ENCODE measurements at places on chromosomes 1 and 21. TPM values are rescaled to one million over a fixed set of nuclear protein-coding genes. Genes with fewer than 3 reads are reported as not detected.

RPE65 gene
- polyA plus RNA-seq = not detected

OR2AK2 gene
- not detected for polyA plus RNA-seq

LRRC71 gene
- polyA plus RNA-seq = 0.83 TPM

C1orf141 gene
- not detected for polyA plus RNA-seq

LCE6A gene
- not detected for polyA plus RNA-seq

KCNJ9 gene
- polyA plus RNA-seq = 0.09 TPM

B4GALT3 gene
- 26.6 TPM for polyA plus RNA-seq

ATP1B1 gene
- polyA plus RNA-seq = 15.0 TPM

FCGR2B gene
- 0.06 TPM for polyA plus RNA-seq

HSD11B1 gene
- polyA plus RNA-seq = not detected

ADAR gene
- 52.4 TPM for polyA plus RNA-seq

CACYBP gene
- 86.4 TPM for polyA plus RNA-seq

LCE2A gene
- not detected for polyA plus RNA-seq

- no peak for DNase-seq
These were observed 106.8 kb upstream of the USP24 start for GRCh38 chr1:55321942-55322341.

- DNase-seq = no peak
These were observed 54.2 kb downstream of the PDE4B start for GRCh38 chr1:65846866-65847265.

- DNase-seq = no peak
These were observed 3.0 kb downstream of the GGPS1 start for GRCh38 chr1:235331401-235331800.

DNA sequence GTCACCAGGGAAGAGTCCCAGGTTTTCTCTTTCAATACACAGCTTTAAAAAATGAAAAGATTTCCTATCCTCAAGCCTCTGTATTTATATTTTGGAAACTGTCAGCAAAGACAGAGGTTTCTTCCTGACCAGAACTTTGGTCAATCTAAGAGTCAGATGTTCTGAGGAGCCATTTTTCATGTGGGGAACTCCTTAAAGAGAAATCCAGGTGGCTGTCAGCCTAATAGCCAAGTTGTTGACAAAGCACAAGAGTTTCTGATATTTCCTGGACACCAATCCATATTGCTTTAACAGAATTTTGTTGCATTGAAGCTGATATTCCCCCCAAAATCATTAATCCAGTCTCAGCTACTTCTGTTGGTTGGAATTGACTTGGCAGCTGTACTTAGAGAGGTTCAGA, 318.6 kb upstream of the NFIA start:
- DNase-seq = peak; percentile 87

DNA sequence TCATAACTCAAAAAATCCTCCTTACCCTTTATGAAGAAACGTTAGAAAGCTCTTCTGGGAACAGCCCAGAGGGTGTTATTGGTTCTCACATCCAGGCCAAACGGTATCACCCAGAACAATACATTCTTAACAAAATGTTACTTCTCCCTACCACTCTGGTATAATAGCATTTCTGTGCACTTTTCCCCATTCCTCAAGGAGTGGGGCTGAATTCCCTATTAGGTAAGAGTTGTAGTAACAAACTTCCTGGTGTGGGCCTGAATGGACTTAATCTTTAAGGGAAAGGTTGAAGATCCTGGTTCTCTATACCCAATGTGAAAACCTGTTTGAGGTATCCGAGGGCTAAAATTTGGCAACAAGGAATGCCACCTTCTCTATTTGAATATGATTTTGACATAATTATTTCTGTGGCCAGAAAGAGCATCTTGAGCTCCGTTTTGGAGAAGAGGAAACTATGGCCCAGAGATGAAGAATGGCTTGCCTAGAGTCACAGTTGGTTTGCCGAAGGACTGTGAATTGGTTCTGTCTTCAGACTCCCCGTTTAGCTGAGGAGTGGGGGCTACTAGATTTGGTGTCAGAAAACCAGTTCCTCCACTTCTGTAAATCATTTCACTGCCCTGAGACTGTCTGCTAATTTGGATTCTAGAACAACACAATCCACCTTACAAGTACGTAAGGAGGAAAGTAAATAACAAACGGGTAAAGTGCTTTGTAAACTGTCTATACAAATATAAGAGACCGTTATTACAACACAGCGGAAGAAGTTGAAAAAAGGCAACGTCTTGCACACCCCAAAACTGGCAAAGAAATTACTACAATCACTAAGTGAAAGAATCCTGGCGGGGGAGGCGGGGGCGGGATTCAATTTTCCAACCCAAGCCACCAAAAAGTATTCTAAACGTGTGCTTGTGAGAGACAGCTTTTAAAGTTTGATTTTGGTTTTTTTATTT, 2.3 kb downstream of the ANP32E start:
- no peak for DNase-seq

- peak; percentile 58 for DNase-seq
These were observed 33.4 kb downstream of the QSOX1 start for GRCh38 chr1:180188091-180188506.

DNA sequence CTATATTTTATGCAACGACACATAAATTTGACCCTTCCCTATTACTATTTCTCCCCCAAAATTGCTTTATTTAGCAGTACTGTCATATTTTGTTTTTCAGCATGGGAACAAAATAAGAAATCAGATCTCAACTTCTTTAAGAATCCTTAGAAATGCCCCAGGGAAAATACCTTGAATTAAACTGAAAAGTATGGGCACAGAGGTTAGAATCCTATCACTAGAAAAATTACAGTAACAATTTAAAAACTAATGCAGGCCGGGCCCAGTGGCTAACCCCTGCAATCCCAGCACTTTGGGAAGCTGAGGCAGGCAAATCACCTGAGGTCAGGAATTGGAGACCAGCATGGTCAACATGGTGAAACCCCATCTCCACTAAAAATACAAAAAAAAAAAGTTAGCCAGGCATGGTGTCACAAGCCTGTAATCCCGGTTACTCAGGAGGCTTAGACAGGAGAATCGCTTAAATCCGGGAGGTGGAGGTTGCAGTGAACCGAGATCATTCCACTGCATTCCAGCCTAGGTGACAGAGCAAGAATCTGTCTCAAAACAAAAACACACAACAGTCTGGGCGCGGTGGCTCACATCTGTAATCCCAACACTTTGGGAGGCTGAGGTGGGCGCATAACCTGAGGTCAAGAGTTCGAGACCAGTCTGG, 51.4 kb downstream of the GNB1 start:
- DNase-seq = no peak

GRCh38 chr1:184789884-184790283, 35.2 kb upstream of the EDEM3 start:
- DNase-seq = no peak

GRCh38 chr1:30317921-30318320, 405.5 kb downstream of the MATN1 start:
- no peak for DNase-seq

DNA sequence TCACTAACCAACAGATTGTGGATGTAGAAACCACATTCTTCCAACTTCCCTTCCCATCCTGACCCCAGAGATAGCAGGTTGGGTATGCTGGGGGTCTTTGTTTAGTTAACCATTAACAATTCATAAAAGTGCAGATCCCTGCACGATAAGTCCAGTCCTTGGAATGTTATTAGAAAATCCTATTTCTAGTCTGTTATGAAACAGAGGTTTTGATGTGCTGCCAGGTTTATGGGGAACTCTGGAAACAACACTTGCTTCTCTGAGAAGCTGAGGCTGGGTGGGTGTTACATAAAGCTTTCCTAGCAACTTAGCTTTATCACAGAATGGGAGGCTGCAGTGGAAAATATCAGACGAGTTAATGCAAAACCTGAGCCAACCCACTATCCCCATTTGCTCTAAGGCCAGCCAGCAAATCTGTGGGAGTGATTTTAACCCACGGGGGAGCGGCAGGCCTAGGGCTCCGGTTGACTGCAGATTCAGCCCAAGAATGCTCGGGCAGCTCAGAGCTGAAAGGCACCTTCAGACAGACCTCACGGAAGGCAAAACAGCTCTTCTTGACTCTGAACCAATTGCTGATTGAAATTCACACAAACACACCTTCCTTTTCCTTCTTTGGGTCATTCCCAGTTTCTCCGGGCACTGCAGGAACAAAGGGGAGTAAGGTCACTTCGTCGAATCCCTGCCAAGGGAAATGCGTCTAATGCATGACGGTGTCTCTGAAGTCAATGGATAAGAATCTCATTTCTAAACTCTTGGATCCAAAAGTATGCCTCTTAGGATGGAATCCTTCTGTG, 111.7 kb upstream of the IRF2BP2 start:
- peak; percentile 87 for DNase-seq

GRCh38 chr1:192516776-192517297, 58.7 kb upstream of the RGS1 start:
- DNase-seq = peak; percentile 8

DNA sequence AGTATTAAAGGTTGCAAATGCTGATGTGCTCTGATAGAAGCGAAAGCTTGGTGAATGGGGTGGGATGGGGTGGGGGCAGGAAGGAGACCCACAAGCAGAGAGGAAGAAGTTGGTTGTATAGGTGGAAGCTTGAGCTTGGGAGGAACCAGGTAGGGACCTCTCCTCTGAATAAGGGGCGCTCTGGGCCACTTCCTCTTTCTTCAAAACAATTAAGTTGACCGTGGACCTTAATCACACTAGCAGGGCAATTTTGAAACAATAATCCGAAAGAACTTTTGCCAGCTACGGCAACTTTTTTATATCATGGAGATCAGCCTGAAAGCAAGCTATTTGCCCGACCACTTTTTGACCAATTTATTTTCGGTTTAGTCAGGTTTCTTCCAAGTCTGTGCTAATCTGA, 1.9 kb upstream of the DYRK1A start:
- no peak for DNase-seq

DNA sequence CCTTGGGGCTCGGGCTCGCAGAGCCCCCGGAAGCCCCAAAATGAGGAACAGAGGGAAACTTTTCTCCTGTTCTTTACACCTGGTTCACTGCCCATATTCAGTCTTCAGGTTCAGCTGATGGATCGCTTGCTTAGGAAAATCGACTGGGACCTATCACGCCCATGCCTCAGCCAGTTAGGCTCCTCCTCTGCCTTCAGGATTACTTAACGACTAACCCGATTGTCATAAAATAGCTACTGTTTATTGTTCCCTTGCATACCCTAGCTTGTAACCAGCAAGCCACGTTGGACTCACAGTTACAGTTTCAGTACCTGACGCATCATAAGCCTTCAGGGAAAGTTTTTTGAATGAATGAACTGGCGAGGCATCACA, 692 bp downstream of the TARDBP start:
- DNase-seq = no peak

GRCh38 chr21:42790520-42791065, 88.7 kb downstream of the WDR4 start:
- DNase-seq = no peak

DNA sequence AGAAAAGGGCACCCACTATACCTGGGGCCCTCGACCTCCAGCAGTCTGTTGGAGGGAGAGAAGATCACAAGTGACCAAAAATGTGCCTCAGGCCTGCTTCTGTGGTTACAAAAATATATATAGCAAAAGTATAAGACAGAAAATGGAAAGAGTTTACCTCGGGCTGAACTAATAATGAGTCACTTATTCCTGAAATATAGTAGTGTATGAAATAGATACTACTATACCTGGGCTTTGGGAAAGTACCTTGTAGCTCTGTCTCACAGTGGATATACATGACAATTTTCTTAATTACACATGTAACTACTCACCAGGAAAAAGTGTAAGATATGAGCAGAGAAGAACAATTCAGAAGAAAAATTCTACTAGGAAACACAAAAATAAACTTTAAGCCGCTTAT, 7.3 kb upstream of the APCS start:
- DNase-seq = no peak

DNA sequence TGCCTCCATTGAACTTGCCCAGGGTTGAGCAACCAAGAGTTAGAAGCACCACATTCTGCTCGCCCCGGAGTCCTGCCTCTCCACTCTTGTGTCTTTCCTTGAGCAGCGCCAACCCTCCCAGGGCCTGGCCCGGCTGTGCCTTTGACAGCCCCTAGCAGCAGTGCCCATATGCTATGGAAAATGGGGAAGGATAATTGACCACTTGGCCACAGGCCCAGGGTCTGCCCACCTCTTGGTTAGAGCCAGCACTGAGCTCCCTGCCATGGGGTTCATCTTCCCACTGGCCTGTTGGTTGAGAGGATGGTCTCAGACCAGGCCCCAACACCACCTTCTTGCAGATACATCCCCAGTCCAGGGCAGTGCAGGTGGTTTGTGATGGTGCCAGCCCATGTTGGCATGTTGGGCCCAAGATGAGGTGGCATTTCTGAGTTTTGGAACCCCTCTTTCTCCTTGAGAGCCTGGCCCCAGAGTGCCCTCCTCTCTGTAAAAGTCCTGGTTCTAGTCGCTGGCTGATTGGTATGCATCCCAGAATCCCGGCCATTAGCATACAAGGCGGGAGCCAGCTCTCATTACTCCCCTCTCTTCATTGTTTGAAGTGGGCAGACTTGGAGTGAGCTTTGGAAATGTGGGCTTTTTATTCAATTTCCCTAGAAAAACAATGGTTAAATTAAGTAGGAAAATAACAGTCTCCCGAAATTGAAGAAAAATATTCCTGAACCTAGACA, 7.6 kb downstream of the ARHGEF10L start:
- no peak for DNase-seq

- peak; percentile 62 for DNase-seq
These were observed 112.9 kb downstream of the APP start for GRCh38 chr21:26057477-26058170.

DNA sequence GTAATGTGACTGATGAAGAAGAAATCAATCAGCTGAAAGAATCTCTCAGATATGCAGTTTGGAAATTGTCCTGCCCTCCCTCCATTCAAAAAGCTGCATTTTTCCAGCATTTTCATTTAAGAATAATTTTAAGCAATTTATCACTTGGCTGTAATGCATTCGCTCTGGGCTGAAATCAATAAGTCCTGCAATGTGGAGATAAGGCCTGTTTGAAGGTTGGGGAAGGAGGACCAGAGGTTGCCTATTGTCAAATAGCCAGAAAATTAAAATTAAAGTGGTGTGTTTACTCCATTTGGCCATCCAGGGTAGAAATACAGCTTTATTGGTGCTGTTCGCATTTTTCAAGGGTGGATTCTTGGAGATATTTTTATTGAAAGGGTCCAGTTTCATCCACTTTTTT, 187.6 kb upstream of the NFIA start:
- DNase-seq = no peak

- DNase-seq = no peak
These were observed 26.4 kb upstream of the LAMC1 start for GRCh38 chr1:182996816-182997215.
